ENCODE measurements at places on chromosomes 11 and 22.

DNA sequence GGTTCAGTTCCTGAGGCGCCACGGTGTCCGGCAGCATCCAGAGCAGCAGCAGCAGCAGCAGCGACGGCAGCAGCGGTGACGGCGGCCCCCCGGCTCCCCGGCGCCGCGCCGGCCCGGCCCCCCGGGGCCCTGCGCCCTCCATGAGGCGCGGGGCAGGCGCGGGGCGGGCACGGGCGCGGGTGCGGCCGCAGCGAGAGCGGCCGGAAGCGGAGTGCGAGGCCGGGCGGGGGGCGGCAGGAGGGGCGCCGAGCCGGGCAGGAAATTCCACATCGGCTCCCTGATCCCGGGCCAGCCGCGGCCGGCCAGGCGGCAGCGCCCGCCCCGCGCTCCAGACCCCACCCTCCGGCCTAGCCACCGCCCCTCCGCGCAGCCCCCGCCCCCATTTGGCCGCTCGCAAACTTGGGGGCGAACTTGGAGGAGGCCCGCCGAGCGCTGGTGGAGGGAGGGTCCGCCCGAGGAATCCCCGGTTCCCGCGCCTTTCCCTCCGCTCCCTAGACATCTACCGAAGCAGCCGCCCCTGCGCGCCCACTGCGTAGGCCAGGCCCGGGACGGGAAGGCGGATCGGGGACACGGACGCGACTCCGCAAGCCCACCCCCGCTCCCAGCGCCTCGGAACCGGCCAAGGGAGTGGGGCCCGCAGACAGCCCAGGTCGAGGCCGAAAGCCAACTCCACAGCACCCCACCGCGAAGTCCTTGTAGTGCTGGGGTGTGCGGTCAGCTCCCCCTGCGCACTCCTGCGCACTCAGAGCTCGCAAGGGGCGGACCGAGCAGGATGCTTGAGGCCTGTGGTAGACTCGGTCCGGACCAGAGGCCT, at the start of gene SCARF2:
Gene SCARF2, minus strand, starts transcription at position 213 of the 814 bp plus-strand sequence. Its CDS starts 71 bp downstream, at position 142.
- no peak for DNase-seq

- DNase-seq: no peak
Measured at GRCh38 chr11:27497284-27497866, 9.2 kb downstream of the LIN7C start.

GRCh38 chr22:29158546-29158945, 47.1 kb upstream of the EMID1 start:
- DNase-seq: no peak

- no peak for DNase-seq
Measured at GRCh38 chr11:56885177-56885576, 103.5 kb upstream of the OR5AK2 start.

GRCh38 chr11:44861849-44862557, 88.7 kb downstream of the TP53I11 start:
- peak; percentile 80 for DNase-seq

DNA sequence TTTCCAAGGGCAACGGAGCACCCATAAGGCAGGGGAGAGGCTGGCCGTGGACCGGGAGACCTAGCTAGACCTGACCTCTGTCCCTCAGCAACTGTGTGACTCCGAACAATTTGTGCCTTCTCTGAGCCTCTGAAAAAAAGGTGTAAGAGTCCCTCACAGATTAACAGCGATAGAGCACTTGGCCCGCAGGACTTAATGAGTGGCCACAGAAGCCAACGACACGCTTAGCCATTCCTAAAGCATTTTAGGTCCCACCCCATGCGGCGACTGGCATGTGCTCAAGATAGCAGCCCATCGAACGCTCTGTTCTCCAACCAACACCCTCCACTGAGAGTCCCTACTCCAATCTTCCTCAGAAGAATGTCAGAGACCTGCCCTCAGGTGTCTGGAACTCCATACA, 1.5 kb downstream of the SULT4A1 start:
- no peak for DNase-seq

- DNase-seq: peak; percentile 39
Measured at GRCh38 chr11:76664578-76665061, 5.9 kb downstream of the LRRC32 start.

DNA sequence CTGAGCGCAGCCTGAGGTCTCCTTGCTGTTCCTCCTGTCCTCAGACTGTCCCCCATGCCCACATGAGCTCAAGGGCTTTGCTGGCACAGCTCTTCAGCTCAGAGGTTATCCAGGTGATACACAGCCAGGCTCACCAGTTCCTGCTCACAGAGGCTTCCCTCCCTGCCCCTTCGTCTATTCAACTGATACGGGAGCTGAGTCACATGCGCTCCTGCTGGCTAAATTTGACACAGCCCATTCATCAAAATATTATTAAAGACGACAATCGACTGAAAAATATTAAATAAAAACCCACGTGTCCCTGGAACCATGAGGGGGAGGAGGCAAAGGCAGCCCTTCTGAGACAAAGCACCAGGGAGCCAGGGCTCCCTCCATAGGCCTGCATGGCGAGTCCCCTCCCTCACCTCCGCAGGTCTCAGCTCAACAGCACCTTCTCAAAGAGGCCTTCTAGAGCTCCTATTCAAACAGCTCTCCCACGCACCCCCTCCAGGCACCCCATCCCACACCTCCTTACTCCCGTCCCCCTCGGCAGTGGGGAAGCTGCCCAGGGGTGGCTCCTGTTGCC, 40.5 kb downstream of the DUSP8 start:
- no peak for DNase-seq

DNA sequence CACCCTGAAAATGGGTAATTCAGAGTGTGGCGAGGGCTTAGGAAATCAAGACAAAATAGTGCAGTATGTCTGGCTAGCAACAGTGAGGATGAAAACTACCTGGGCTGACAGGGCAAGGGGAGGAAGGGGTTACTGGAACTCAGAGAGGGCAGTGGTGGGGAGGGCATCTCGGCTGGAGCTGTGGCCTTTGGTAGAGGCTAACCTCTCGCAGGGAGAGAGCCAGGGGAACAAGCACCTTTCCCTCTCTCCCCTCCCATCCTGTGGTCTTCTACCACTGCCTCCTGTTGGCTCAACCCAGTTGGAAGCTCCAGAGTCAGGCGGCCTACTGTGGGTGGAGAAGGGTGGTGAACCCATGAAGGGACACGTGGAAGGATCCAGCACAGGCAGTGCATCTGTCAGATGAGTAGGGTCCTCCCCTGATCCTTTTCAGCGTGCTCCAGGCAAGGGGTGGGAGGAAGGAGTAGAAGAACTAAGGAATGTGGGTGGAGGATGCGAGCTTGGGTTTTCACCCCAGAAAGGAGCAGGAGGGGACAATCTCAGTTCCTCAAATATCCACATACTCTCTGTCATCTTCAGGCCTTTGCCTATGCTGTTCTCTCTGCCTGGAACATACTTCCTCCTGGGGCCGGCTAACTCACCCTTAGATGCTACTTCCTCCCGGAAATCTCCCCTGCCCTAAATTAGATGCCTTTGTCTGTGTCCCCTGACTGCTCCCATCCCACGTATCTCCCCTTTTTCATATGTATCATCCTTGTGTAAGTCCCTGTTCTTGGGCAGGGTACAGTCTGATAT, 6.2 kb upstream of the KCNE3 start:
- DNase-seq: no peak

GRCh38 chr22:38316364-38317121, 690 bp downstream of the CSNK1E start:
- DNase-seq: peak; percentile 65

DNA sequence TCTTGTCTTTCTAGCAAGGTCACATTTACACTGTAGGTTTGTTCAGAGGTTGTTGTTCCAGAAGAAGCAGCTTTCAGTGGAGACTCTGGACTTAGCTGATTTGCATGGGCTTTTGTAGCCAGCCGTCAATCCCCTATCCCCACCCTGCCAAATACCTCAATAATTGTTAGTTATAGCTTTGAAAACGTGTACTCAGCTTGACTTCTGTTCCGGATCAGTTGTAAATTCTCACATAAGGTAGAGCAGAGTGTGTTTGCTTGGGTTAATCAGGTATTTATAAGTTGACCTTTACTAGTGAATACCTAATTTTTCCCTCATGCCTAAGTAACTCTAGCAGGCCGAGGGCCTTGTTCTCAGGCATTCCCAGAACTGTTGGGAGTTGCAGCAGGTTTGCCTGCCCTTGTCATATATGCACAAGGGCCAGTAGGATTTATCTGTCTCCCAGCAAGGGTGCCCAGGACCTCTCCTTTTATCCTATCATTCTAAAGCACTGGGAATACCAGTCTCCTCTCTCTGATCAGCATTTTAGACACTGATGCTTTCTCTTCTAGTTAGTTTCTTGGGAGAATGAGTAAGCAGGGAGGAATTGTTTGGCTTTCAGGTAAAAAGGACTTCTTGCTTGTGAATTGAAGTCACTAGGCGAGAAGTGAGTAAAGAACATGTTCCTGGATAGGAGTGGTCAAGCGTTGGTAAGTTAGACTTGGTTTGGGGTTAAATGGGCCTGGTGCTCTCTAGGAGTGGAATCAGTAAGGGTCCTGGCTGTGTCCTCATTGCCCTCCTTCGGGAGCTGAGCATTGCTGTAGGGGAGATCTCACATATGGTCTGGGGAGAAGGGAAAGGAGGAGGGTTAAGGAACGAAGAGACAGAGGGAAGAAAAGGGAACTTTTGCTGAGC, 22.1 kb downstream of the STIM1 start:
- no peak for DNase-seq

DNA sequence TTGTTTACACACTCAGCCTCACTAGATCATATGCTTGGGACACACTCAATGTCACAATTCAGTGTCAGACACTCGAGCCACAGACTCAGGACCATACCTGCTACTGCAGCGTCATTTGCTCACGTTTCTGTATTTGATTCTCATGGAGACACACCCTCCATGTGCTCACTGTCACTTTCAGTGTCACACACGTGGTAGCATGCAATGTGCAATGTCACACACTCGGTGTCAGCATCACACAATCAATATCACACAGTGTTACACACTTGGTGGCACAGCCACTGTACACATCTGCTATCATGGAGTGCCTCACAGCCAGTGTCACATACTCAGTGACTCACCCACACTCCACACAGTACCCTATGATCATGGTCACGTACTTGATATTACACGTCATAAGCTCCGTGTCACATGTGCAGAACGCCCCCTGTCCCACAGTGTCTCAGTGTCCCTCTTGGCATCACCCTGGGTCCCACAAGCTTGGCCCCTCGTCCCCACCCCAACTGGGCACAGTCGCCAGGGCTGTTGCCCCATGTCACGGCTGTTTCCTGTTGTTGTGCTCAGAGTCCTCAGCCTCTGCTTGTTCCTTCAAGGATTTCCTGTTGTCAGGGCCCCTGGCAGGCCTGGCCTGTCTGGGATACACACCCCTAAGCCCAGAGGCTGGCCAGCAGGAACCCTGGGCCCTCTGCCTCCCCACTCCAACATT, 49.6 kb downstream of the PDE2A start:
- no peak for DNase-seq

DNA sequence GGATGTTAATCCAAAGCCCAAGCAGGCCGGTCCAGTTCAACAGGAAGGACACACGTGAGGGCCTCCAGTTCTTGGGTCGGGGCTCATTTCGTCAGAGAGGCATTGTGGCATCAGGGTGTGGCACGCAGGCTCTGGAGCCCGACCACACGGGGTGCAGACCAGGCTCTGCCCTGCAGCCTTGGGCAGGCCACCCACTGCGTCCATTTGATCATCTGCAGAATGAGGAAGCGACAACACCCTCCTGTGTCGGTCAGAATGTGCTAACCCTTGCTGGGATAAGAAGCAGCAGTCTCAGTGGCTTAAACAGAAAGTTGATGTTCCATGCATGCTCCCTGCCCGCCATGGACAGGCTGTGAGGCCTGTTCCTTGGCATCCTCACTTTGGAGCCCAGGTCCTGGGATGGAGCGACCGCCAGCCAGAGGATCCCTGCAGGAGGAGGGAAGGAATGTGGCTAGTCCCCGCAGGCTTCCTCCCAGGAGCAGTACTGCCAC, 10.8 kb downstream of the RIBC2 start:
- DNase-seq: no peak

DNA sequence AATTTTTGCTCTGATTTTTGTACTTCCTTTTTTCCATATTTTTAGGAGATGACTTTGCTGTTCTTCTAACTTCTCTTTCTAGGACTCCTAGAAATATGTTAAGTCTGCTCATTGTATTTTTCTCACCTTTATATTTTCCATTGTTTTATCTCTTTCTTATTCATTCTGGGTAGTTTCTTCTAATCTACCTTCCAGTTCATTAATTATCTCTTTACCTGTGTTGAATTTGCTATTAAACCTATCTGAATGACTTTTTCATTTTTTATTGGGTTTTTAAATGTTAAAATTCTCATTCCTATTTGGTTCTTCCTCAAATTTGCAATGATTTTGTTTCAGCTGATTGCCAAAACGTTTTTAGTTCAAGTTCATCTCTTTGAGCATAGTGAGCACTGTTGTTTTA, 27.8 kb upstream of the EHF start:
- DNase-seq: no peak

- DNase-seq: no peak
Measured at GRCh38 chr11:66696146-66696545, 18.5 kb upstream of the RBM4B start.

DNA sequence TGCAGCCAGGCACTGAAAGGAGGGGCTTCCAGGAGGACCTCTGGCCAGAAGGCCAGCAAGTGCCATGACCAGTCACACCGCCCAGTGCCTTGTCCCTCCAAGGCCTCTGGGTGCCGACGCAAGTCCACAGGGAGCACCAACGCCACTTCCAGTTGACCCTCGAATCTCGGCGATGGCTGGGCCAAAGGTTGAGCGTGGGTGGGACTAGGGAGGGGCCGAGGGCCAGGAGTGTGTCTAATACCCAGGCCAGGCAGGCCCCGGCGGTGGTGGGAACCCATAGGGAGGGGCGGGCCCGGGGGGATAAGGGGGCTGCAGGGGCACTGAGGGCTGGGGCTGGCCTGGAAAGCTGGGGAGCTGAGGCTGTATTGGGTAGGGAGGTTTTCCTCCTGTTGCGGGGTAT, 29.3 kb downstream of the CD5 start:
- DNase-seq: no peak

- peak; percentile 28 for DNase-seq
Measured at GRCh38 chr22:17734187-17734586, 40.1 kb downstream of the BID start.

- DNase-seq: no peak
Measured at GRCh38 chr11:121435132-121435531, 17.0 kb upstream of the SORL1 start.

DNA sequence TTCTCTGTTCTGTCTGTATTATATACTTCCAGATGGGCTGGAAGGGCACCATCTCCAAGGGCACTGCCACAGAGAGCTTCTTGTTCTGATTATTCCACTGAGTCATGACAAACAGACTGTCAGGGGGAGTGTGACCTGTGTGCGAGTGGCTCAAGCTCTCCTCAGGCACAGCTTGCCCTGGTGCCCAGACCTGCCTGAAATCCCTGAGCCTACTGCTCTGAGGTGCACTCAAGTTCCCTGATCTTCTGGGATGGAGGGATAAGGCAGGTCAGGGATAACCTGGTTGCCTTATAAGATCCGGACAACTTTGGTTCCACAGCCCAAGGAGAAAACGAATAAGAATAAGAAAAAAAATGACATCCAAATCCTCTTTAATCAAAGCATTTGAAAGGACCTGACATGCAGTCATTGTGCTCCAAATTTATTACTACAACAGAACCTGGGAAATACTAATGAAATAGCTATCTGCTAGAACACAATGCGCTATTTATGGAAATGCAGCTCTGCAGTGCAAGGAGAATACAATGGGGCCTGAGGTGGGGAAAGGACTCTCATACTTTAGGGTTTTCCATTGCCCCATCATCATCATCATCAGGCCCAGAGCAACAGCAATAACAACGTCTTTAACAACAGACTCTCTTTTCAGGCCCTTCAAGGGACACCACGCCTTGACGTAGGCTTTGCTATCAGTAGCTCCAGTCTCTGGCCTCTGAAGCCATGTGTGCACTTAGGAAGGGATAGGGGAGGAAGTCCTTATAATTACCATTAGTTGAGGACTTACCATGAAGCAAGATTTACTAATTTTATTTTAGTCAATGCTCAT, 217.1 kb upstream of the KIRREL3 start:
- DNase-seq: no peak

- no peak for DNase-seq
Measured at GRCh38 chr11:126113012-126113411, 50.3 kb upstream of the CDON start.
